Mesothelial cell of epicardium (in vitro differentiated cells): ENCODE measurements at places on chromosomes 4 and X.

- no peak for DNase-seq
- H3K27ac ChIP-seq, result no peak overlapping the region
- H3K36me3 ChIP-seq, result no peaks in the 10 kb centered on the region
- no peaks in the 10 kb centered on the region for H3K4me1 ChIP-seq
Measured at GRCh38 chr4:105490523-105490922, 16.7 kb upstream of the PPA2 start.

- H3K27ac ChIP-seq, result no peak overlapping the region
- peaks cover 71% of the 10 kb centered on the region for H3K4me1 ChIP-seq
- no peaks in the 10 kb centered on the region for H3K27me3 ChIP-seq
- no peak overlapping the region for H3K4me3 ChIP-seq
- no peak for DNase-seq
Measured at GRCh38 chr4:57499786-57500185, 389.6 kb upstream of the IGFBP7 start.

DNA sequence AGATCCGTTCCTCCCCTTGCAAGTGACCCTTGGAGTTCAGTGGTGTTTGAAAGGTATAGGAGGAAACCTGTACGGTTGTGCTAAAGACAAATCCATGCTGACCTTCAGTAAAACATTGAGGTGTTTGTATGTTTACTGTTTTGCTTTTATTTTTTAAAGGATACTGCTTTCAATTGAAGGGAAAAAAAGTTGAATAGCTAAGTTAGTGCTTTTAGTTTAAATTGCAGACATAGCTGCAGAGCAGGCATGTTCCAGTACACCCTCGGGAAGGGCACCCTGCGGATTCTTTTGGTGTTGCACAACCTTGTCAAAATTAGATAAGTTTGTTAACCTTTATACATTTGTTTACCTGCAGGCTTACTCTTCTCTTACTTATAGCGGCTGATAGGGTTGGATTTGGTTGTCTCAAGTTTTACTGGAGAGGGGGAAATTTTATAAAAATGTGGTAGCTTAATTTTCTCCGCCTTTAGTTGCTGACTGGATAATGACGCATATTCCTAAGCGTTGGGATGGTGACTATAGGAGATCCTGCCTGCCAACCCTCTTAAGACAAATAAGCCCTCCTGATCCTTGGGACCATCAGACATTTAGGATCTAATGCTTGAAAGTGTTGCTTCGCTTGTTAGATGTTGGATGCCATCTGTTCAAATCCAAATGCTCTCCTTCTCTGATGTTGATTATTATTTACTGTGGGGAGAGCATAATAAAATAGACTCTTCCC lies 2.0 kb downstream of the RAPGEF2 start:
- H3K27me3 ChIP-seq, result peaks cover 5% of the 10 kb centered on the region
- peaks cover 38% of the 10 kb centered on the region for H3K4me1 ChIP-seq
- peak overlapping the region; percentile 60 for H3K27ac ChIP-seq
- DNase-seq, result no peak
- no peaks in the 10 kb centered on the region for H3K36me3 ChIP-seq

DNA sequence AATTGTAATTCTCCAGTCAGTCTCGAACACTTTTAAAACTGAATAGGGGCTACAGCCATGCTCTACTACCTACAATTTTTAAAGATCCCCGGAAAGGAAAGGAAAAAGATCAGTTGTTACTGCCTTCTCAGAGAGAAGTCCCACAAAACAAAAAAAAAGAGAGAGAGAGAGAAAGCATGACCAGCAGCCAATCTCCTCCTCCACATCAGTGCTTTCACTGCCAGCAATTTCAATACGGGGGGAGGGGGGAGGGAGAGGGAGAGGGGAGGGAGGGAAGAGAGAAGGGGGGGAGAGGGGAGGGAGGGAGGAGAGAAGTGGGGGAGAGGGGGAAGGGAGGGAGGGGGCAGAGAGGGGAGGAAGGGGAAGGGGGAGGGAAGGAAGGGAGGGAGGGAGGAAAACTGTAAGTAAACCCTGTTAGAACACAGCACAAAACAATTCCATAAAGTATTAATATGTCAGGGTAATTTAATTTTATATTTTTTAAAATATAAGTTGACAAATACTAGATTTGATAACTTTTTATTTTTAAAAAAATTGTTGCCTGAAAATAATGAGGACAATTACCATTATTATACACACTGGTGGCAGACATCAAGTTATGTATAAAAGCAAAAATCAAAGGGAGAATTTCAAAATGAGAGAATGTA lies 108.0 kb downstream of the LRBA start:
- H3K27me3 ChIP-seq, result no peaks in the 10 kb centered on the region
- peaks cover 55% of the 10 kb centered on the region for H3K36me3 ChIP-seq
- H3K4me3 ChIP-seq, result no peak overlapping the region
- H3K27ac ChIP-seq, result peak overlapping the region; percentile 50
- H3K4me1 ChIP-seq, result peaks cover 16% of the 10 kb centered on the region

- H3K4me3 ChIP-seq, result no peak overlapping the region
- H3K36me3 ChIP-seq, result no peaks in the 10 kb centered on the region
- H3K27ac ChIP-seq, result no peak overlapping the region
- H3K27me3 ChIP-seq, result no peaks in the 10 kb centered on the region
- H3K4me1 ChIP-seq, result no peaks in the 10 kb centered on the region
- DNase-seq, result no peak
Measured at GRCh38 chr4:111330786-111331185, 707.9 kb upstream of the PITX2 start.

DNA sequence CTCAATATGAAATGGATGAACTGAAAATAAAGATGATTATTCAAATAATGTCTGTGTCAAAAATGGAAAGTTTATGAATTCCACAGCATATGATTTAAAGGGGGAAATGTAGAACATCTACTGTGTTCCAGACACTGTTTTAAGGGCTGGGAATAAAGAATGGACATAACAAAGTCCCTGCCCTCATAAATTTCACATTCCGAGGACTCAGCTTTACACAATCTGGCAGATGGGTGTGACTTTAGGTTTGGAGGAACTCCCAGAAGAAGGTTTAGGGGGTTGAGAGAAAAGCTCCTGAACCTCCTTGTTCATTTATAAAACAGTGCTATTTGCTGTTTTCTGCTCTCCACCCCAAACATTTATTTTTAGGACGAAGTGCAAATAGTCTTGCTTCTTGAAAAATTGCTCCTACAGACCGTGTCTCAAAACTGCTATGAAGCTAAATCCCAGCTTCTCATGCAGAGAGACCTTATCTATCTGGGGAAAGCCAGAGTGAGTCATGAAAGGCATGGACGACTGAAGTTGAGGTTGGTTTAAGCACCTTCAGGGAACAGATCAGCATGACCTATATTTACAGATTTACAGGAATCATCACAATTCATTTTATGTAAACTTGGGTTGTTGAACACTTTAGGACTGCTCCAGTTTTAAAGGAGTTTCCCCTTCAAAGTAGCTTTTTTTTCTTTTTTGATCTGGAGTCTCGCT lies 184.3 kb downstream of the HS6ST2 start:
- no peaks in the 10 kb centered on the region for H3K27me3 ChIP-seq
- H3K4me1 ChIP-seq, result peaks cover 2% of the 10 kb centered on the region
- no peak overlapping the region for H3K27ac ChIP-seq
- DNase-seq, result no peak
- H3K36me3 ChIP-seq, result no peaks in the 10 kb centered on the region

GRCh38 chrX:115366535-115366934 lies 77.0 kb downstream of the LUZP4 start:
- peaks cover 79% of the 10 kb centered on the region for H3K4me1 ChIP-seq
- no peaks in the 10 kb centered on the region for H3K36me3 ChIP-seq
